Hepatic stellate cell (primary cell): ENCODE measurements at places on chromosomes 3 and 15.

DNA sequence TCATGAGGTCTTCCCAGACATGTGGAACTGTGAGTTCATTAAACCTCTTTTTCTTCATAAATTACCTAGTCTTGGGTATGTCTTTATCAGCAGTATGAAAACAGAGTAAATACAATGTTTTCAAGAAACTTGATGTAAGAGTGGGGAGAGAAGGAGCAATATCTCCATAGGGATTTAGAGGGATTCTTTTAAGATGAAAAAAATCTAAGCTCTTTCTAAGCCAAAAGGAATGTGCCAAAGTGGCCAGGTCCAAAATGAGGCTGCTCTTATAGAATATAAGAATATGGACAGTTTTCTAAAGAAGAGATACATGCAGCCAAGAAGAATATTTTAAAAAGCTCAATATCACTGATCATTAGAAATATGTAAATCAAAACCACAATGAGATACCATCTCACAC, 23.9 kb upstream of the RYK start:
- no peak for DNase-seq

DNA sequence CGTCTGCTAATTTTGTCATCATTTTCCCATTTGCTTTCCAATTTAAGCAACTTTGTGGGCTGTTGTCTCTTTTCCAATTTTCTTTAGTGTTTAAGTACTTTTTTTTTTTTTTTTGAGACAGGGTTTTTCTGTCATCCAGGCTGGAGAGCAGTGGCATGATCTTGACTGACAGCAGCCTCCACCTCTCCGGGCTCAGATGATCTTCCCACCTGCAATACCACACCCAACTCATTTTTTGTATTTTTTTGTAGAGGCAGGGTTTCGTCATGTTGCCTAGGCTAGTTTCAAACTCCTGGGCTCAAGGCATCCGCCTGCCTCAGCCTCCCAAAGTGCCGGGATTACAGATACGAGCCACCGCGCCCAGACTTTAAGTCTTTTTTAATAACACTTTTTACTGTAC, 26.2 kb upstream of the EIF4A2 start:
- no peak for DNase-seq

GRCh38 chr3:106836906-106837305, 540.3 kb upstream of the CCDC54 start:
- no peak for DNase-seq

DNA sequence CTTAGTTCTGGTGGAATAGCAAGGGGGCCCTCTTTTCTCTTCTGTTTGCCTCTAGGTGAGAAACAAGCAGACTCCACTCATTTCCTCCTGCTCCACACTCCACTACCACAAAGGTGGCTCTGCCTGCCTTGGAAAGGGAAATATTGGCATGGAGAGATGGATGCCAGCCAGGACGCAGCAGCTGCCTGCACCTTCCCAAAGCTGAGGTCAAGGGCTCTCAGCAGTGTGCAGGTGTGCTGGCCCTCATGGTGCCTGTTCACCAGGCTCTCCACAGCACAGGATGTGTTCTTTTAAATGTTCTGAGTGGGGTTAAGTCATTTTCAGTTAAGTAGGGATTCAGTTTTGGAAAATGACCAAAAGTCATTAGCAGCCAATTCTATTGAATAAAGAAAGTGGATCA, 211.2 kb upstream of the STRIT1 start:
- DNase-seq: no peak

DNA sequence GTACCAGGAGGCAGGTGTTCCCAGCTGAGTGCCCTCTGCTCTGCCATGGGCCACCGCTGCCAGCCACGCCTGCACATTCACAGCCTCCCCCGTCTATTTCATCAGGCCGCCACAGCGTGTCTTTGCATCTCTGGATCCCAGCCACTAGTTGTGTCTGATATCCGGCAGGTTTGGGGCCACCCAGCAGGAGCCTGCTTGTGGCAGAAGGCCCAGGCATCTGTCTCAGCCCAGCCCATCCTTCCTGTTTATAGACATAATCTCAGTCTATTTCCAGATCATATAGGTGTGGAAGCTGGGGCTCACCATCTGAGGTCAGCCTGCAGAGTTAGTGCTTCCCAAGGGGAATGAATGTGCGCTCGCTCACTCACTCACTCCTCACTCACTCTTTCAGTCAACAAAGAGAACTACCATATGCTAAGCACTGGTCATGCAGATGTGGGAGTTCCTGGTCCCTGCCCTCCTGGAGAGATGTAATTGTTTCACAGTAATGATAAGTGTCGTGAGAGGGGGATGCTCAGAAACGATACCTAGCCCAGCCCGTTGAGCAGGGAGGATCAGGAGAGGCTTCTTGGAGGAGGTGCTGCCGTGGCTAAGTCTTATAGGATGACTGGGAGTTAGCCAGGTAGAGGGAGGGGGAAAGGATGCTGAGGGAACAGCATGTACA, 60.6 kb downstream of the FGD5 start:
- no peak for DNase-seq

GRCh38 chr15:49045751-49046219, 461 bp downstream of the SECISBP2L start:
- peak; percentile 26 for DNase-seq

GRCh38 chr3:39809181-39809994, at the start of gene MYRIP:
Gene MYRIP, plus strand, starts transcription at chr3:39809609. Its CDS starts 91,208 bp downstream, at chr3:39900817.
- DNase-seq: no peak
